Omental fat pad (tissue), 4 donors: ENCODE measurements at places on chromosomes 2 and 18.

- no peak for DNase-seq
Observed at GRCh38 chr18:51582551-51582950, 385.1 kb upstream of the MEX3C start.

DNA sequence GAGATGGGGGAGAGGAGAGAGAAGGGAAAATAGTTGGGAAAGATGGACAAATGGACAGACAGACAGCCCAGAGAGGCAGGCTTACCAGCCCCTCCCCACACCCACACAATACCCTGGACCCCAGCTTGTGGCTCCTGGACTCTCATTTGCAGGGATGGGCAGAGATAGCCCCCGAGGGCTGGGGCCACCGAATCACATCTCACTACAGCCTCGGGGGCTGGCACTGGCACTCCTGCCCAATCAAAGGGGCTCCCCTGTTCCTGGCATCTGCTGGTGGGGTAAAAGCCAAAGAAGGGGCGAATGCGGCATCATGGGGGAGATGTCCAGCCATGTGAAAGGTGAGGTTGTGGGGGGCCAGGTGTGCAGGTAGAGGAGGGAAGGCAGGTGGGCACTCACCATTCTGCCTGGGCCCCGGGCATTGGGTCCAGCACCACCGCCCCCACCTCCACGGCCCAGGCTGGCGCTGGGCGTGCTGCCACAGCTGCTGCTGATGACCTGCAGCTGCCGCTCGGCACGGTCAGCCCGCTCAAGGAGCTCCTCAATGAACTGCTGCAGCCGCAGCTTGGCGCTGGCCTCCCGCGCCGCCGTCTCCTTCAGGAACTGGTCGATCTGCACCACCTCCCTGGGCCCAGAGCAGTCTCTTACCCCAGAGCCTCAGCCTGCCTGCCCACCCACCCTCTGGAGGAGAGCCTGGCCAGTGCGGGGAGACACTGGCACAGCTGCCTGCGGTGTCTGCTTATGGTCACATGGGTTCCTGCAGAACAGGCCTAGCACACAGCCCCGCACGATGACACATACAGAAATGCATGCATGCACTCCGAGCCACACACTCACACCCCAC is 18.0 kb downstream of the FBXO41 start:
- DNase-seq: no peak

- DNase-seq: no peak
Observed at GRCh38 chr2:27216416-27217137, 592 bp upstream of the CAD start.

- no peak for DNase-seq
Observed at GRCh38 chr18:25370391-25370790, 18.4 kb upstream of the ZNF521 start.

- no peak for DNase-seq
Observed at GRCh38 chr2:173252581-173252980, 102.1 kb upstream of the CDCA7 start.

DNA sequence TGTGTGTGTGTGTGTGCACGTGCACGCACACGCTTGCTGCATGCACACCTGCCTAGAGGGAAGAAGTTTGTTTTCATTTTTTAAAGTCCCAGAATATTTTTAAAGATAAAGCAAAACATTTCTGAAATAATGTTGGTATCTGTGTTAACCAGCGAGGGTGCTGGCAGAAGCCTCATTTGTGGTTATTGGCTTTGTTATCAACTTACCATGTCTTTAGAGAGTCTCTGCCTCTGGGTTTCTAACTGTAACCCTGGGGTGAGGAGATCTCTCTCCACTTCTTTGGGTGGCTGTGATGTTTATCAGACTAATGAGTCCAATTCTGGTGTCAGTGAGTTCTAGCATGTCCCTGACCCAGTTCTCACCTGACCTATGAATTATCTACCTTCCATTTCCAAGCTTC is 927.6 kb upstream of the FANCL start:
- DNase-seq: no peak

- no peak for DNase-seq
Observed at GRCh38 chr2:214156971-214157370, 253.9 kb upstream of the VWC2L start.

- no peak for DNase-seq
Observed at GRCh38 chr2:184316921-184317320, 281.4 kb upstream of the ZNF804A start.

GRCh38 chr2:53475766-53476165 is 291.8 kb upstream of the CHAC2 start:
- DNase-seq: no peak

DNA sequence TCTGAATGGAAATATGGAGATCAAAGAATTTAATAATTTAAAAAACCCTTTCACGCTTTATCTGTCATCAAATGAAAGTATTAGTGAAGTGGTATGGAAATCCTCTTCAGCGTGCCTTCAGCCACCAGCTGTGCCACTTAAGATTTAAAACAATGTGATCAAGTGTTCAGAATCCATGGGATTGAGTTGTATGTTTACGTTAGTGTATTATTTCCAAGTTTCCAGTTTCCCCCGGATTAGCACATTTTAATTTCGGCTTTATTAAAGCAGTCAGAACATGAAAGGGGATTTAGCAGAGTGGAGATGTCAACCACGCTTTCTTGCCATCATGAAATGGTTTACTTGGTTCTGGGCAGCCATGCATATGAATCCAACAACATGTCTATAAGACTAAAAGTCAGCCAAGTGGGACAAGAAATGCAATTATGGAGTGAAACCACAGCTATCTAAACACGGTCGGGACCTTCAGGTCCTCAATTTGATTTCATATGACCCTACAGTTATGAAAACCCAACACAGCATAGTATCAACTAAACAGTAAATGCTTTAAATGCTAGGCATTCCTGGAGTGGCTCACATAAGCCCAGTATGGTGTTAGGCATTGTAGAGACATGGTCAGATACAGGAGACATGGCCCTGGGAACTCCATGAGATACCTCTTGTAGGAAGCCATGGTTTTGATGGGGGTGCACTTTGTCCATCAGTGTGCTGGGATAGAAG is 224.9 kb upstream of the EPAS1 start:
- DNase-seq: no peak

GRCh38 chr2:241728000-241728399 is 6.4 kb upstream of the D2HGDH start:
- no peak for DNase-seq

DNA sequence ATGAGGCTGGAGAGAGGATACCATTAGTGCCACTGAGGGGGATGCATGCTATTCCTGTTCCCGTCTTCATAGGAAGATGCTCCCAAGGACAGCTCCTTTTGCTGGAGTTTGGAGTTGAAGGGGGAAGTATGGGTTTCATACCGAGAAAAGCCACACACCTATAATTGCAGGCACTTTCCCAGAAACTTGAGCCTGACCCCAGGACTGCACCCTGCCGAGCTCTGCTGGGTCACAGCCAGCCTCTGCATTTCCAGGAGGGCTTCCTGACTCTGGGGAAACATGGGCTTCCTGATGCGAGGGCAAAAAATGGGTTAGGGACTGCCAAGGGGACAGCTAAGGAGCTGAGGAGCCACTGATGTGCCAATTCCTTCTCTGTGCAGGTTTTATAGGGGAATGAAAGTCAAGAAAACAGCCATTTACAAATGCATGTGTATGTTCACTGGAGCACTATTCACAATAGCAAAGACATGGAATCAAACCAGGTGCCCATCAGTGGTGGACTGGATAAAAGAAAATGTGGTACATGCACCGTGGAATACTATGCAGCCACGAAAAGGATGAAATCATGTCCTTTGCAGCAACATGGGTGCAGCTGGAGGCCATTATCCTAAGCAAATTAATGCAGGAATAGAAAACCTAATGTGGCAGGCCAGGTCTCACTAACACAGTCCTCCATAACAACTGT is 104.5 kb downstream of the ACAA2 start:
- no peak for DNase-seq

DNA sequence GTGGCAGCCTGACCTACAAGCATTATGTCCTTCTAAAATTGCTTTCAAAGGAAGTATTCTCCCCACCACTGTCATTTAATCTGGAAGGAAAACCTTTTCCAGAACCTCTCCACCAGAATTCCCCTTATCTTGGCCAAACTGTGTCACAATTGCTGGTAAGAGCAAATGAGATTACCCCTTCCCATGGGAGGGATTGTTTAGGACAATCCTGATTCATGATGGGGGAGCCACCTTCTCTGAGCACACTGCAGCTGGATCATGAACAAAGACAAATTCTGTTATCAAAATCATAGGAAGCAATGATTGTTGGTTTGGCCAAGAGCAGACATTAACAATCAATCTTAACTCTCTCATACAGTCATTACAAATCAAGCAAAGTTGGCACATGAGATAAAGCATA is 18.1 kb upstream of the ATOH8 start:
- DNase-seq: no peak

DNA sequence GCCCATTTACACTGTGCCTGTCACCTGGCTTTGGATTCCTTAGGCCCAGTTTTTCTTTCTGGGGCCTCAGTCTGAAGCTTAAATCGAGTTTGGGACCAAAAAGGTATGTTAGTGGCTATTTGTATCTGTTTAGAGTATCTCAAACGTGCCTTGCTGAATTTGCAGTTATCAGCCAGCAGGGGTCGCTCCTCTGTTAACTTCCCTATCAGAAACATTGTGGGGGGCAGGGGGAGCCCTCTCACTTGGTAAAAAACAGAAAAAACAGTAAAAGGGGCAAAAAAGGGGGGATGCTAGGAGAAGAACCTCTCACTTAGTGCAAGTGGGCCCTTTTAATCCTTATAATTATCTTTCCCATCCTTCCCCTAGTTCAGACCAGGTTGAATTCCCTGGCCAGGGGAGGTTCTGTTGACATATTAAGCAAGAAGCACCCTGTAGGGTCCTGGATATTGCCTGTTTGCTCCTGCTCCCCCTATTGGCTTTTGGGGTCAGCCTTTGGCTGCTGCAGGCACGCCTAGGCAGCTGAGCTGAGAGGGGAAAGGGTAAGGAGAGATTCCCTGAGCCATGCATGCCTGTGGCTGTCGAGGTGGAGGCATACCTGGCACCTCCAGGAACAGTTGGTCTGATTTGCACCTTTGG is 8.8 kb upstream of the IFIH1 start:
- DNase-seq: no peak

DNA sequence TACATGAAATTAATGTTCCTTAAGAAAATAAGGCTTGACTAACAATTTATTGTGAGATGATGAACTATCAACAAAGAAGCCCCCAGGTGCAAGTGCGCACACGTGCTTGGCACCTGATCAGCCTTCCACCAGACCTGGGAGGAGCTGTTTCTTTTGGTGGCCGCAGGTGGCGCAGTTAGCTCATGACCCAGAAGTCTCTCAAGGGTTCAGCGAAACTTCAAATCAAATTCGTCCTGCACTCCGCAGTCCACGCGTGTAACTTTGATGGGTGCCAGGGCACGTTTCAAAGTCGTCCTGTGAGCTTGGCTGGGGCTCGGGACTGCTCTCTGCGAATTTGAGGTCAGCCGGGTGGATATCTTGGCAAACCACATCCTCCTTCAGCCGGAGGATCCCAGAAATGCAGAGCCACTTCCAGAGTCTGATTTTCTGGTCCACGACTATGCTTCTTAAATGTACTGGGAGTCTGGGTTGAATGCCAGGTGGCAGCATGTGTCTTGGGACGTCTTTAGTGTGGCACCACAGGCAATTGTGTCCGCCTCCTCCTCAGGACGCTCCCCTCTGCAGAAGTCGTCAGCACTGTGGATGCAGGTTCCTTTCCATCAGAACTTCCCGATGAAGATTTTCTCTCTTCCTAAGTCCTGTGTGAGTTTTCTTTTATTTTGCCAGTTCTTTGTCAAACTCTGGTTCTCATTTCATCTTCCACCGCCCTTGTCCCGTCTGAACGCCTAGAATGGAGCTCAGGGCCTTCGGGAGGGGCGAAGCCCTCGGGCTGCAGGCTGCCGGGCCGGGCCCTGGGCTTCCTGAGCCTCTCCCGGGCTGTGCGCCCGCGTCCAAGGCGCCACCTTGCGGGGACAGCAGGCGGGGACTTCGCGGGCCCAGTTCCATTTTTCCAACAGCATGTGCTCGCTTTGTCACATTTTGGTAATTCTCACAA is 61.3 kb upstream of the RAPGEF4 start:
- no peak for DNase-seq

DNA sequence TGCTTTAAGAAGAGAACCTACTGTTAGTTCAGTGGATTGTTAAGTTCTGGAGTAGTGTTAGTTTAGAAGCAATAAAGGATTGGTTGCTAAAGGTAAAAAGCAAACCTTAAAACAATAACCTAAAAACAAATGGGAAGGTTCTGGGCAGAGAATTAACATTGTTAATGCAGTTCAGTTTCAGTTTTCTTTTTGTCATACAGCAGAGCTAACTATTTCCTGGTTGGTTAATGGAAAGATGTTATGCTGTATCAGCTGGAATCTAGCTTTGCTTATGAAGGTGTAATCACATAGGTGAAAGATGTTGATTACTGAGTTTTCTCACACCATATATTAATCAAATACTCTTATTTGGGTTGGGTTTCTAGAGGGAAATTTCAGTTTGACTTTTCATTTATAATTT is 23.8 kb downstream of the SMAD4 start:
- DNase-seq: no peak

DNA sequence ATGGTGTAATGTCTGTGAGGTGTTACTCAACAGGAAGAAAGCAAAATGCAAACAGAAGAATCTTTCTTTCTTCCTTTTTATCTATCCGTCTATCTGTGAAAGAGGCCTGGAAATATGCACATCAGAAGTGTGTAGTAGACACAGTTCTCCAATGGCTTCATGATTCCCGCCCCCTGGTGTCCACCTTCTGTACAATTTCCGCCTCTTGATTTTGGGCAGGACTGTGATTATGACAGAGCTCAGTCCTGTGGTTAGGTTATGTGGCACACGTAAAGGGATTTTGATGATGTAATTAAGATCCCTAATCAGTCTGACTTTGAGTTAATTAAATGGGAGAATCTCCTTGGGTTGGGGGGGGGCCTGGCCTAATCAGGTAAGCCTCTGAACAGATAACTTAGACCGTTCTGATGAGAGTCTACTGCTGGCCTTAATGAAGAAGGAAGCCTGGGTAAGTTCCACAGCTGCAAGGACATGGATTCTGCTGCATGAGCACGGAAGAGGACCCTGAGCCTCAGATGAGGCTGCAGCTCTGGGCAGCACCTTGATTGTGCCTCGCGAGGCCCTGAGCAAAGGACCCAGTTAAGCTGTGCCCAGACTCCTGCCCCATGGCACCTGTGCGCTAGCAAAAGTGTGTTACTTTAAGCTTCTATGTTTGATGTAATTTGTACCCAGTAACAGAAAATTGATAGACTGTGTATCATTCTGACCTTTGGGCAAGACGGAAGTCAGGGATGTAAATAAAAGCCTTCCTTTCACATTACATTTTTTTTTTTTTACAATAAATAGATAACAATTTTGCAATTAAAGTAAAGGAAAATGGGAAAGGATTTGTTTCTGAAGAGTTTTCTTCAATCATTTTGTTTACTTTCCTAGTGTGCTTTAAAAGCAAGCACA is 11.3 kb upstream of the KCNF1 start:
- no peak for DNase-seq

GRCh38 chr2:106085181-106085940 is 108.7 kb downstream of the UXS1 start:
- DNase-seq: no peak
